ENCODE measurements at places on chromosomes 5 and 9.

DNA sequence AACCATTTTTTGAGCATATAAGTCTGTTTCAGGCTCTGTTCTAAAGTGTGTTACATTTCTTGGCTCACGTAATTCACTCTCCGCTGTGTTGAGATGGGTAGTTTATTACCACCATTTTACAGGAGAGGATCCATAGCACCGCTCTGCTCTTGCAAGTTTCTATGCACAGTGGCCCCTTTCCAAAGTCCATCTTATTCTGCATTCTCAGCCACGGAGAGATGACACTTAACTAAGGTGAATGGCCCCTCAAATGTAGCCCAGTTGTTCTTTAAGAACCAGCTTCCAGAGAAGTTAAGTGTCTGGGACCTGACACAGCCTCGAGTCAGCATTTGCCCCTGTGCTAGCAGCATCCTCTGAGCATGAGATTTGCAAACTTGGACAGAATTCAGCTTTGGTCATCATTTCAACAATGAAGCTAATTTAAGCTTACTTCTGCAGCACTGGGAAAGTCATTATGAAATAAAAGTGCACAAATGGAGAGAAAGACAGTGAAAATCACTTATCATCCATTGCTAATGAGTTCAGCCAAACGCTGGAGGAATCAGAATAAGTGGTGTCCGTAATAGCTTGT lies 61.9 kb downstream of the FAM78A start:
- no peak for DNase-seq

DNA sequence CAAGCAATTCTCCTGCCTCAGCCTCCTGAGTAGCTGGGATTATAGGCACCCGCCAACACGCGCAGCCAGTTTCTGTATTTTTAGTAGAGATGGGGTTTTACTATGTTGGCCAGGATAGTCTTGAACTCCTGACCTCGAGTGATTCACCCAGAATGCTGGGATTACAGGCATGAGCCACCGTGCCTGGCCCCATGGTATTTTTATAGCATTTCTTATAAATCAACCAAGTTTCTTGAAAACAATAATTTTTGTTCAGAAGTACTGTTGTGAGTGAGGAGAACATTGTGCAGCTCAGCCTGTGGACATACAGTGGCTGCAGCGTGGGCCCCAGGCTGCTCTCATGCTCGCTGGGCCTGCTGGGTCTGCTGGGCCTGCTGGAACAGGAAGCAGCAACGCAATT lies 45.3 kb downstream of the MAP1B start:
- DNase-seq: no peak

DNA sequence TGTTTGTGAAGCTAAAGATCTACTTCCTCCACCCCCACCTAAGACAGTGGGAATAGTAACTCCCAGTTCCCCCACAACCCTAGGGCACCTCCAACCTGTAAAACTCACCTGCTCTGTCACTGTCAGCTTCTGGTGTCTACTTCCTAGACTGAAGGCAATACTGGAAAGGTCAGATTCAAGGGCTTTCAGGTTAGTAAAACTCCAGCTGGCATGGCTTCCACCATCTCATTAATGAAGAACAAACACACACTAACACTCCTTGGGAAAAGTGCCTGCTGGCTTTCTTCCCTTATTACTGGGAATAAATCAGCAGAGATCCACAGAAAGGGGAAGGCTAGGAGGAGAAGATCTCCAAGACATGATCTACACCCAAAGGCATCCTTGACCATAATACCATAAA lies 109.9 kb downstream of the TMEM174 start:
- DNase-seq: no peak

- peak; percentile 14 for DNase-seq
Measured at GRCh38 chr5:62762503-62762902, 183.9 kb downstream of the LRRC70 start.

GRCh38 chr5:64599226-64599625 lies 91.1 kb upstream of the SHISAL2B start:
- no peak for DNase-seq

DNA sequence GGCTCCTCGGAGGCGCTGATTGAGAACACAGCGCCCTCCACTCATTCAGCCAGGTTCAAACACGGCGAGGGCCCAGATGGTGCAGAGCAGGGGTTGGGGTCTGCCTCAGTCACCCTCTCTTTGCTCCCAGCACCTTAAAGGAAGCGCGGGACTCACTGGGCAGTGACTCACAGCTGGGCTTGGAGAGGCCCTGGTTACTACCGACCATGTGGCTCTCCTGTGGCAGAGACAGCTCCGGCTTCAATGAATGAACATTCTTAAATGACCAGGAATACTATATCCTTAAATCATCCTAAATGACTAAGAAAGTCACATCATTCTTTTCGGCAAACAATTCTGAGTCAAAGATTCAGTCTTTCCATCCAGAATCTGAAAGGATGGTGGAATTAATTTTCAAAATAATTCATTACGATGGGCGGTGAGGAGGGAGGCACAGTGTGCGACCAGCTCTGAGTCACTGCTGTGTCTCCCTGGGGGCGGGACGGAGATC lies 1.6 kb upstream of the INPP5E start:
- no peak for DNase-seq

GRCh38 chr9:115845648-115846312 lies 307.8 kb upstream of the PAPPA start:
- no peak for DNase-seq
